ENCODE measurements at places on chromosomes 2 and 18.

GRCh38 chr2:85540133-85540648, 1.2 kb downstream of the MAT2A start:
- peaks cover 59% of the 10 kb centered on the region for H3K36me3 ChIP-seq
- peak overlapping the region; percentile 89 for H3K4me3 ChIP-seq

DNA sequence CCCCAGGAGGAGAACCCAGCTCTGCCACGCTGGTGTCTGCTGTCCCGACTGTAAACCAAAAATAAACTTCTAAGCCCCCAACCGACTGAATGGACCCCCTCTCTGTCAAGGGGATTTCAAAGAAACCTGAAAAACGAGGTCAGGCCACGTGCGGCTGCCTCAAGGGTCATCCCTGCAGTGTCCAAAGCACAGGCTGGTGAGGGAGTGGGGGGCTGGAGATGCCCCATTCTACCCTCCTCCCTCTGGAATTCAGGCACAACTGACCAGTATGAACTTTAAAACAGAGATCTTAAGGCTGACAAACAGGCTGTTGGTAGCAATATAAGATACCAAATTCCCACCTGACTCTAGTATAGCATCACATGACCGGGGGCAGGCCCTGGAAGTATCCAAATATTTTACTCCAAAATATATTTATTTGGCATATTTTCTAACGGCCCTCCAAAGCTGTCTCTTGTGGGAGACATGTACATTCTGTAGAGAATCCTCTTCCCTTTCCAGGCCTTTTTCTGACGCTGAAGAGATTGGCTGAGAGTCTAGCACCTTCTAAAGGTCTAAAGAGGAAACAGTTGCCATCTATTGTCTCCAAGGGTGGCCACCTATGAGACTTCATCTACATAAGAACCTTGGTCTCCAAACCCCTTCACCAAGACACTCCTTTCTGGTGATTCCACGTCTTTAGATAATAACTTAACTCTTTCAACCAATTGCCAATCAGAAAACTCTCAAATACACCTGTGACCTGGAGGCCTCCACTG, 40.4 kb upstream of the CTDP1 start:
- H3K4me3 ChIP-seq, result no peak overlapping the region
- H3K27me3 ChIP-seq, result peaks cover 12% of the 10 kb centered on the region

- no peak for DNase-seq
- peaks cover 63% of the 10 kb centered on the region for H3K27me3 ChIP-seq
- H3K4me1 ChIP-seq, result no peaks in the 10 kb centered on the region
- no peak overlapping the region for H3K4me3 ChIP-seq
- no peaks in the 10 kb centered on the region for H3K36me3 ChIP-seq
These were observed 70.5 kb downstream of the FAM168B start for GRCh38 chr2:131022731-131023130.

DNA sequence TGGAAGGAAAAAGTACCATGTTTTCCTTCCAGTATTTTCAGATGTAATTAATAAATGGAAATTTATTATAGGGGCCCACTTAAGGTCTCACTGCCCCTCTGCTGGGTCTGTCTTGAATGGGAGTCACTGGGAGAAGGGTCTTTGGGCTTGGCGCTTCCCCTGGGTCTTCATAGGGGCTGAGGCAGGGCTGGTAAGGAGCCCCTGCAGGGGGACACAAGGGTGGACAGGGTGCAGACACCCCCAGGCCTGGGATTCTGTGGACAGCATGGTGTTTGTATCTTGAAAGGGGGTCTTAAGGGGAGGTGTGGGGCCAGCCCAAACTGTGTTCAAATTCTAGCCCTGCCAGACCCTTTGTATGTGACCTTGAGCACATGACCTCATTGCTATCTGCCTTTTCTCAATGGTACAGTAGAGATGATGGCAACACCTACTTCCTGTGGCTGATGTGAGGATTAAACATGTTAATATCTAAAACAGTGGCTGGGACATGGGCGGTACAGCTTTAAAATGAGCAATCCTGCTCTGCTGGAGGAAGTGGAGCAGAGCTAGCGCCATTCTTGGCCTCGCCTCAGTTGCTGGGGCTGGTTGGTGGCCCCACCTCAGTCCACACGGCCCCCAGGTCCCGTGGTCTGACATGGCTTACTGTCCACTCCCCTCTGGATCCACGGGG, 71.6 kb downstream of the GNAL start:
- H3K36me3 ChIP-seq, result no peaks in the 10 kb centered on the region
- H3K27me3 ChIP-seq, result peaks cover 27% of the 10 kb centered on the region
- no peak for DNase-seq
- H3K4me3 ChIP-seq, result no peak overlapping the region
- H3K27ac ChIP-seq, result no peak overlapping the region
- no peaks in the 10 kb centered on the region for H3K4me1 ChIP-seq

DNA sequence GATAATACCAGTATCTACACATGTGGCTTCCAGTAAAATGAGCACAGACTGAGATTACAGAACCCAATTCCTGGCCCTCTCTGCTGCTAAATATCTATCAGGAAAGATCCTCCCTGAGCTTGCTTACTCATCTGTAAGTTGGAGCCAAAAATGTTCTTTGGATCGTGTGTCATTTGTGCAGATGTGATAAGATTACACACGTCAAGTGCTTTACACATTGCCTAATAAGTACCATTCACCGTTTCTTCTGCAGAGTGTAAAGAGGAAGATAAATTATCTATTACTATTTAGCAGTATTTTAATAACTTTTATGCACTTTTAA, 23.2 kb upstream of the SLC20A1 start:
- H3K4me3 ChIP-seq, result no peak overlapping the region
- DNase-seq, result no peak
- H3K27ac ChIP-seq, result no peak overlapping the region
- peaks cover 34% of the 10 kb centered on the region for H3K4me1 ChIP-seq
- H3K36me3 ChIP-seq, result peaks cover 3% of the 10 kb centered on the region

DNA sequence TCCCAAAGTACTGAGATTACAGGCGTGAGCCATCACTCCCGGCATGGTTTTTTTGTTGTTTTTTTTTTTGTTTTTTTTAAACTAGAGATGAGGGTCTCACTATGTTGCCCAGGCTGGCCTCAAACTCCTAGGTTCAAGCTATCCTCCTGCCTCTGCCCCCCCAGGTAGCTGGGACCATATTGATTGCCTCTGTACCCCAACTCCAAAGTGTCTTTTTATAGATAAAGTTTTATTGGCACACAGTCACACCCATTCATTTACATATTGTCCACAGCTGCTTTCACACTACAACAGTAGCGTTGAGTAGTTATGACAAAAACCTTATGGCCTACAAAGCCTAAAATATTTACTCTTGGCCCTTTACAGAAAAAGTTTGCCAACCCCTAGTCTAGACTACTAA, 45.2 kb upstream of the SP5 start:
- no peak overlapping the region for H3K27ac ChIP-seq
- H3K27me3 ChIP-seq, result peaks cover 20% of the 10 kb centered on the region
- no peaks in the 10 kb centered on the region for H3K4me1 ChIP-seq
- H3K4me3 ChIP-seq, result no peak overlapping the region
- H3K36me3 ChIP-seq, result no peaks in the 10 kb centered on the region
- no peak for DNase-seq

DNA sequence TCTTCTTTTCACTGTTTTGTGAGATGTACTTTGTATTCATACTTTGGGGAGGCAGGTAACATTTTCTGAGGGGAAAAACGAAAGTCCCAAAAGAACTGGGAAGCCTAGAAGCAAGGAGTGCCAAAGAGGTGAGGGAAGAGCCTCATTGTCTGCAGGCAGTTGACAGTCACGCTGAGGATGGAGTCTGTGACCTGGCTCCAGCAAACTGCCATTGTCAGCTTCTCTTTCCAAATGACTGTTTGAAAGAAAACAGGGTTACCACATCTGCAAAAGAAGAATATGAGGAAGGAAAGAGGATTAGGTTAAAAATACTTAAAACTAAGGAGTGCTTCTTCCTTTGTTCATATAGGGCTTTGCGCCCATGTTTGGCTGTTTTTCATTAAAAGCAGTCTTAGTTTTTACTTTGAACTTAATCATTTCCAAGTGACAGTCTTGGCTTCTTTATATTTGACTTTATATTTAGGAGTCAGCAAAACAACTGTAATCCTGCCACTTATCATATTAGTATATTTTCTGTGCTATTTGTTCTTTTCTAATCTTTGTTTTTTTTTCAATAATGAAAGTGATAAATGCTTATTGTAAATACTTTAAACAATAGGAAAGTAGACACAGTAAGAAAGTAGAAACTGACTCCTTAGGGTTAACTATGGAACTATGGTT, 35.0 kb downstream of the CERS6 start:
- no peak for DNase-seq
- peaks cover 7% of the 10 kb centered on the region for H3K27me3 ChIP-seq
- peaks cover 12% of the 10 kb centered on the region for H3K4me1 ChIP-seq
- H3K36me3 ChIP-seq, result peaks cover 2% of the 10 kb centered on the region
- H3K4me3 ChIP-seq, result peak overlapping the region; percentile 65
- H3K27ac ChIP-seq, result peak overlapping the region; percentile 3

- H3K4me1 ChIP-seq, result peaks cover 44% of the 10 kb centered on the region
- no peak for DNase-seq
- H3K4me3 ChIP-seq, result no peak overlapping the region
- H3K36me3 ChIP-seq, result peaks cover 4% of the 10 kb centered on the region
- H3K27ac ChIP-seq, result no peak overlapping the region
- H3K27me3 ChIP-seq, result no peaks in the 10 kb centered on the region
These were observed 44.7 kb downstream of the ASXL2 start for GRCh38 chr2:25833566-25833965.

- no peak for DNase-seq
- H3K4me1 ChIP-seq, result no peaks in the 10 kb centered on the region
- no peak overlapping the region for H3K4me3 ChIP-seq
- H3K27me3 ChIP-seq, result no peaks in the 10 kb centered on the region
- peaks cover 1% of the 10 kb centered on the region for H3K36me3 ChIP-seq
- H3K27ac ChIP-seq, result no peak overlapping the region
These were observed 41.4 kb upstream of the ALPP start for GRCh38 chr2:232336981-232337720.

- no peak overlapping the region for H3K4me3 ChIP-seq
- no peaks in the 10 kb centered on the region for H3K36me3 ChIP-seq
- H3K27me3 ChIP-seq, result peaks cover 13% of the 10 kb centered on the region
- no peak for DNase-seq
These were observed 28.0 kb downstream of the CROCC2 start for GRCh38 chr2:240933966-240934700.

All from central memory CD8-positive, alpha-beta T cell (primary cell).